ENCODE measurements at places on chromosomes 2 and 18.
A peak's percentile ranks its signal among the peaks of the same experiment; 100 is the strongest.

GRCh38 chr2:96098900-96099590 is 17.3 kb downstream of the ADRA2B start:
- no peak for DNase-seq

DNA sequence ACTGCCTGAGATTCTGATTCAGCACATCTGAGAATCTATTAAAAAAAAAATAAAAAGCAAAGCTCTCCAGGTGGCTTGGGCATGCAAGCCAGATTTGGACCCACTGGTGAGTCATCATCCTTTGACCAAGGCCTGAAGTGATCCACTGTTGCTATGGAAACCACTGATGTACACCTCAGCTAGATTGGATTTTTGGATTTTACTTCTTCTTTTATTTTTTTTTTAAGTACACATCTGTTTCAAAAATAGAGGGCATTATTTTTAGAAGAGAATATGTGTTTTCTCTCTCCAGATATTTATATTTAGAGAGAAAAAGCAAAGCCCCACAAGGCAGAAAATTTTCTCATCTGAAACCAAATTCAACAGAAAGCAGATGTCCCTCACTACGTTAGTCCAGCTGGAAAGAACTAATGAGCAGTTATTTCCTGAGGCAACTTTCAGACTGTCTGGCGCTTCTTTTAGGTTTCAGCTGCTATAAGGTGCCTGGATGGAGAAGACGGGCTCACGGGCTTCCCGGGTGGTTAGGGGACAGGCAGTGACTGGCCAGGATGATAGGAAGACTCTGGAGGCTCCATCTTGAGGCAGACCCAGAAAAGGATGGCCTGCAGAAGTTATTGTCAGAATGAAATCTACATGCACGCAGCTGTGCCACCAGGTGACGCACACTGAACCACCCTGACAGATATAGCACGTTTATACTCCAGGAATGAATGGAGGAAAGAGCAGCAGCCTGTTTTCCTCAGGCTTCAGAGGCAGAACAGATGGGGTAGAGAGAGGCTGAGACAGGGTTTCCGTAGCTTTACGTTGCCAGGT is 50.5 kb downstream of the MRPL35 start:
- DNase-seq = no peak

- no peak for DNase-seq
Observed at GRCh38 chr18:12233378-12233777, 20.8 kb upstream of the CIDEA start.

- DNase-seq = no peak
Observed at GRCh38 chr18:44048846-44049245, 631.8 kb upstream of the SETBP1 start.

- DNase-seq = no peak
Observed at GRCh38 chr2:3612639-3613523, 18.0 kb downstream of the COLEC11 start.

GRCh38 chr18:54717673-54718407 is 110.4 kb upstream of the RAB27B start:
- DNase-seq = peak; percentile 11

GRCh38 chr2:24919506-24920097 is 435 bp downstream of the ADCY3 start:
- DNase-seq = peak; percentile 29

DNA sequence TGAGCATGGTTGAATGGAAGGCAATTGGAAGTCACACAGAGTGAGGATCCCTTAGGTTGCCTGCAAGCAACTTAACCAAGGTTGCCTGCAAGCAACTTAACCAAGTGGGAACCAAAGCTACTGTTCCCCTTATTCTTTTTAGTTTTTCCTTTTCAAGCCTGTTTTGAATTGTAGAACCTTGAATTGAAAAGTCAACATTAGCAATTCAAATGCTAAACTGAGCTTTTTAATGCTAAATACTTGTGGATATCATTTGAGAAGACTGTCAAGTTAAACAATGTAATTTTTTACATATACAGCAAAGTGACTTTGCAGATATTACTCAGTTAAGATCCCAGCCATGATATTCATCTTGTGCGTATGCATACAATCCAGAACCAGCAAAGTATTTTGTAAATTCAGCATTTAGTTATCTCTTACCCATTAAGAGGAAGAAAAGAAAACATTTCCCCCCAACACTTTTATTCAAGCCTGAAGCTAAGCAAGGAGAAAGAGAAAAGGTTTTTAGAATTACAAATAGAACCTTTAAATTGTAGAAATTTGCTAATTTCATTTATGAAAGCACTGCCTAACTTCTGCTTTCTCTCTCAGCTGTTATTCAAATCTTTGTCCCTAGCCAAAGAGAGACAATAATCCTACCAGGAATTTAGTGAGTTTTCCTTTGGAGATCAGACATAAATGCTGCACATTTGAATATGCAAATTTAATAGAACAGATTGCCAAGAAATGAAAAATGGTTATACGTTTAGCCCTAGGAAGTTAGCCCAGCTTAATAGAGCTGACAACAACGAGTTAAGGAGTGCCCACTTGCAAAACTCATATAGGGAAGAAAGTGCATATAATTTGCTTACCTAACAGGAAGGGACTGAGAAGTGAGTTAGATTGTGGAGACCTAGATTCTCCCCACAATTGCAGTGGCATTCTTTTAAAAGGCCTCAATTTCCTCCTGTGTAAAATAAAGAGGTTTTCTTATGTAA is 643.2 kb upstream of the PIK3C3 start:
- DNase-seq = no peak

- no peak for DNase-seq
Observed at GRCh38 chr2:75007819-75008218, 49.4 kb downstream of the POLE4 start.

DNA sequence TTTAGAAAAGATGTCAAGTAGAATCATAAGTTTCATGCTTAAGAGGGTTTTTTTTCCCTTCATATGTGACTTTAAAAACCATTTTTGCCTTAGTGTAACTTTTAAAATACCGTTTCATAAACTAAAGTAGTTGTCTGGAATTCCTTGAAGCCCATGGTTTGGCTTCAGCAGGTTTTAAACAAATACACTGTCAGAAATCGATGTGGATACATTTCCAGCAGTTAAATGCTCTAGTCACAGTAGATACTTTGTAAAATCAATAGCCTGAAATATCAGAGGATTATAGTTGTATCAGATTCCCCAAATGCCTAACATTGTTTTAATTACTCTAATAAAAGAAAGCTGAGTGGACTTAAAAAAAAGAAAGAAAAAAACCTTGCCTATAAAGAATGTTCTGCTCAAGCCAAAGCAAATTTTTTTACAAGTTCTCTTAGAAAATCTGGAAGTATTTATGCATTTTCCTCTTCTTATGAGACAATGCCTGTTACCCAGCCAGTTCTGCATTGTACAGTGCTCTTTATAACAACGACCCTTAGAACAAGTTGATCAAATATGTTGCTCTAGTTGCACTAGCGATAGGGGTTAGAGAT is 260.5 kb downstream of the LTBP1 start:
- DNase-seq = no peak

- DNase-seq = no peak
Observed at GRCh38 chr2:187058198-187058597, 209.2 kb upstream of the ZSWIM2 start.

GRCh38 chr2:44420725-44421124 is 59.0 kb downstream of the CAMKMT start:
- DNase-seq = no peak

DNA sequence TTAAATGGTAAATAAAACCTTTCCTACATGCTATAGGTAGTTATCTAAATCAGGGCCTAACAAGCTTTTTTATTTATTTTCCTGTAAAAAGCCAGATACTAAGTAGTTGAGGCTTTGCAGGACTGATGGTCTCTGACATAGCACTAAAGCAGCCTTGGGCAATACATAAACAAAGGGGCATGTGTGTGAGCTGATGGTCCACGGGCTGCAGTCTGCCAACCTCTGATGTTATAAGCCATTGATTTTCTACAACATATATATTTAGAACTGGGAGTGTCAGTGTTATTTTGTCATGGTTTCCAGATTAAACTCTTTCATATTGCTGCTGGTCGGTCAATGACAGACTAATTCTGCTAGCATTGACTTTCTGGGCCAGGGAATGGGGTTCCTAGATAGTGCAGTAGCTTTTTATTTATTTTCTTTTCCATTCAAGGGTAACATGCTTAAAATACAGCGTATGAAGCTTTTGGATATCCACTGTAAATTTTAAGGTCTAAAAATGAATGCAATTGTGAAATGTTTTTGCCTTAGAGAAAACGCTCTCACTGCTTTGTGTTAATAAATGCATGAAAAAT is 134.0 kb downstream of the NEDD4L start:
- no peak for DNase-seq

DNA sequence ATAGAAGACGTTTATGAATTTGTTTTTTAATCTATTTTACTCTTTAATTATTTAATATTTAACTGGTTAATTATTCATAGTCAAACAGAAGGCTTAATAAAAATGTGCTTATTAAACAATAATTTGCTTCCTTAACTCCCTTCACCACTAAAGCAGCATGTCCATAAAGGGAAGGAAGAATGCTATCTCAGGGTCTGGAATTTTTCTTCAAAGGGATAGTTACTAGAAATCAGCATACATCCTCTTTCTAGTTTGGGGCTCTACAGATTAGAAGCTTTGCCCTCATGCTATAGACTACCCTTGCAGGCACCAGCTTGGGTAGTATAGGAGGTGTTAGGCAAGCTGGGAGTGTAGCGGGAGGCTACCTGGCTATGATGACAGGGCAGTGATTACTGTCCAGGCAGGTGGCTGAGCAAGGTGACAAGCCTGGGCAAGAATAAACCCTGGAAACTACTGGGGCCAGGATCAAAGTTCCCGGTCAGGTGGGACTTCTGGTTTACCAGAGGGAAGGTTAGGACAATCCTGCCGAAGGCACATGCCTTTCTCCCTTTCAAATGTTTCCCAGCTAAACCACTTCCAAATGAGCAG is 276.0 kb upstream of the REV1 start:
- DNase-seq = no peak

DNA sequence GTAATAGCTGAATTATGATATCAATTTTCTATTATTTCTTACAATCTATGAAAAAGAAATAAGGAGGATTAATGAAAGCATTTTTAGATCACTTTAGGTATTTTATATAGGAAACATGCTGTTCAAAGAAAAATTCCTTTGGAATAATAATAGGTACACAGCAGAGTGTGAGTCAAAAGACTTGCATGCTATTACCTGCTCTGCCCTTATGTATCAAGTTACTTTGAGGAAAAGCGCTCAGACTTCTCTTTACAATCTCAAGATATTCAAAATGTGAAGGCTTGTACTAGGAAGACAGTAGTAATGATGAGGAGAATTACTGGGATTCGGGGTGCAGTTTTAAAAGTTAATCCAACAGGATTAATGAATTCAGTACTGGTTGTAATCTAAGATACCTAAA is 29.1 kb upstream of the RNU4ATAC start:
- DNase-seq = no peak

GRCh38 chr2:109563288-109563687 is 50.5 kb downstream of the SEPTIN10 start:
- DNase-seq = no peak

- peak; percentile 59 for DNase-seq
Observed at GRCh38 chr2:48209214-48209885, 303.1 kb upstream of the FBXO11 start.

DNA sequence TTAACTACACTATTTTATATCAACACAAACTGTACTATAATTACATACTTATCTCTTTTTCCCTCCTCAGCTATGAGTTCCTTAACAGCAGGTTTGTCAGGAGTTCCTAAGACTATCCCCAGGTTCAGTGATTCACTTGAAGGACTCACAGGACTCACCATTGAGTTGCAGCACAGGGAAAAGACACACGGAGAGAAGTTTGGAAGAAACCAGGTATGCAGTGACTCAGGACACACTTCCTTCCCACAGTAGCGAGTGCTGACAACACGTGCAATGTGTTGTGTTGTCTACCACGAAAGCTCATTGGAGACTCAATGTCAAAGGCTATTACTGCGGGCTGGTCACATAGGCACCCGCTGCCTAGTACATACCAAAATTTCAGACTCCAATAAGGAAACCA is 32.0 kb downstream of the MGAT4A start:
- DNase-seq = no peak

GRCh38 chr18:21363348-21363747 is 121.3 kb downstream of the GREB1L start:
- no peak for DNase-seq

GRCh38 chr18:10946058-10946457 is 203.3 kb downstream of the PIEZO2 start:
- no peak for DNase-seq

- DNase-seq = no peak
Observed at GRCh38 chr2:197571627-197572271, 55.9 kb downstream of the MOB4 start.

- DNase-seq = no peak
Observed at GRCh38 chr2:167929484-167929883, 317.9 kb downstream of the STK39 start.

DNA sequence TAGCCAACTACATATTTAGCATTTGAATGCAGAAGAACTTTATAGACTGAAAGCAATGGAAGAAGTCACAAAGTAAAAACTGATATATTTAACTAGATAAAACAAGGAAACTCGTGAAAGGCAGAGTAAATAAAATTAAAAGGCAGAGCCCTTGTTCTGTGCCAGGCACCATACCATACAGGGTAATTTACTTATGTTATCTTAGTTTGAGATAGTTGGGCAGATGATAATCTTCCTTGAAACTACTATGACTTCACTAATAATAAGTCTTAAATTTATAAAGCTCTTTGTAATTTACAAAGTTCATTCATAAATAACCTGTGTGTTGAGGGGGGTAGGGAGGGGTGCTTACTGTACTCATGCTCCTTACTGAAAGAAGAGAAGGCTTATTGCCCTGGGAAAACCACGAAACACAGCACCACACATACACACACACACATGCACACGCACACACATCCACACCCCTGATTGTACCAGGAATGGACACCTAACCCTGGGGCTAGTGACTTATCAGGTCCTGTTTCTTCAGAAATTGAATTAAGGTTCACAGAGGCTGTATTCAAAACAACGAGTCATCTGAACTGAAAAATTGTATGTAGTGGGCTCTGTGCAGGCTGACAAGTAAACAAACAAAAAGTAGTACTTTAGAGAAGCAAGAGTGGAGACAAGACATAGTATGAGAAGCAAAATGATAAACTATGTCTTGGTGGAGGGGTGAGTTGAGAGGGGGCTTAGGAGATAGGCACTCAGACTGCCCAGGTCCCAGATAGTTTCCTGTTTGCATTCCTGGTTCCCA is 38.1 kb downstream of the AGFG1 start:
- no peak for DNase-seq

GRCh38 chr18:58302811-58303210 is 258.8 kb downstream of the NEDD4L start:
- DNase-seq = no peak

- no peak for DNase-seq
Observed at GRCh38 chr18:67670024-67670543, 153.6 kb upstream of the DSEL start.

- DNase-seq = no peak
Observed at GRCh38 chr2:149924549-149925213, 337.1 kb upstream of the MMADHC start.

GRCh38 chr2:226031647-226032501 is 632.4 kb downstream of the NYAP2 start:
- peak; percentile 63 for DNase-seq

GRCh38 chr2:76700894-76701293 is 821.3 kb downstream of the LRRTM4 start:
- DNase-seq = no peak

All from inflammatory macrophage (primary cell).